ENCODE measurements at places on chromosomes 11 and 22. TPM values are rescaled to one million over a fixed set of nuclear protein-coding genes. Genes with fewer than 3 reads are reported as not detected.

The UBQLNL gene
- not detected for total RNA-seq

The MAPK8IP2 gene
- total RNA-seq = 3.4 TPM

The NLRP14 gene
- not detected for total RNA-seq

The ATXN10 gene
- 106 TPM for total RNA-seq

The B3GAT3 gene
- 49.4 TPM for total RNA-seq

The OR5P2 gene
- total RNA-seq = not detected

The CATSPERZ gene
- total RNA-seq = 2.1 TPM
